Keratinocyte (primary cell): ENCODE measurements at places on chromosomes 6 and 20. TPM values are rescaled to one million over a fixed set of nuclear protein-coding genes. Genes with fewer than 3 reads are reported as not detected.

Gene OLIG3
- polyA plus RNA-seq = not detected in 3 replicates

Gene SPEF1
- 0.06 to 0.09 TPM (median 0.07 TPM) in 3 replicates for polyA plus RNA-seq

Gene XKR7
- polyA plus RNA-seq = not detected in 3 replicates

Gene COX4I2
- not detected in 3 replicates for polyA plus RNA-seq

Gene LGSN
- polyA plus RNA-seq = not detected in 3 replicates

Gene PTP4A1
- 31.8 to 79.1 TPM (median 65.7 TPM) in 3 replicates for polyA plus RNA-seq

Gene ZC2HC1B
- not detected in 3 replicates for polyA plus RNA-seq

GRCh38 chr20:54219751-54220426, 12.0 kb downstream of the PFDN4 start:
- no peak for DNase-seq

- DNase-seq = no peak
Observed at GRCh38 chr6:121867095-121867494, 431.6 kb downstream of the GJA1 start.

- DNase-seq = no peak
Observed at GRCh38 chr6:69790629-69791028, 6.2 kb downstream of the LMBRD1 start.

- DNase-seq = no peak
Observed at GRCh38 chr6:15389084-15389764, 143.4 kb downstream of the JARID2 start.

DNA sequence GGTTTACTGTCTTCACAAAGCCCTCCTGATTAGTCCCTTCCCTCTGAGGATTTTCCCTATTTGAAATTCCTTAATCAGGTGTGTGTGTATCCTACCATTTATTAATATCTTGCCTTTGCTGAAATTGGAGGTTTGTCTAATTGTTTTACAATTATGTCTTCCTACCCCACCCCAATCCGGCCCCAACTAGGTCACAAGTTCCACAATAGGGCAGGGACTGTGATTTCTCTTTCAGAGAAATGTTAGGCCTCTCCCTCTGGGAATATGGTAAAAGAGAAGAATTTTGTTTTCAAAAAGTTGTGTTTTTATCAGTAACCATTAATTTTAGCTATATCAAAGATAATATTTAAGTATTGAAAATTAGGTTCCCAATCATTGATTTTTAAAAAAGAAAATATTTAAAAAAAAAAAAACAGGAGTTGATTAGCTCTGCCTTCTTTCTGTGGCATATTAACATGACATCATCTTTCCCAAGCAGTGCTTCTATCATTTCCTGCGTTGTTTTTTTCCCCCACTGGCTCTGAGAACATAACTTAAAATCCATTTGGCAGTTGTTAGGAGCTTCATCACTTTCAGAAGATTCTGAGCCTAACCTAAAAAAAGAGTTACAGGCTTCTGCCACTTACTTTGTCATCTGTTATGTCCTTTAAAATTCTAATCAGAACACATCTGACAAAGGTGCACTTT, 36.1 kb downstream of the BLOC1S5 start:
- no peak for DNase-seq

DNA sequence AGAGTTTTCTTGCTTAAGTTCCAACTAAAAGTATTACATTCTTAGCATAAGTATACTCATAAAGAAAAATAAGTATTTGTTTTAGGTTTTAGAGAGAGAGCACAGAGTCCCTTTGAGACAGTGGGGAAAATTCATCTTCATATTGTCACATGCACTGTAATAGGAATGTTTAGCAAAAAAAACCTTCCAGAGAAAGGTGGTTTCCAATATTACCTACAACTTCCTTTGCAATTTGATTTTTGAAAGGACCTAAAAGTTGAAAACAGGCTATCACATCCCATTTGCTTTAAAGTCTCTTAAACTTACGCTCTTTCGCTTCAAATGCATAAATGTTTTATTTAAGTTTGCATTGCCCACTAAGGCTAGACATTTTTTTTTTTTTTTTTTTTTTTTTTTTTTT, 86.4 kb downstream of the OPRM1 start:
- no peak for DNase-seq

GRCh38 chr20:53779822-53780221, 186.2 kb upstream of the ZNF217 start:
- DNase-seq = no peak

DNA sequence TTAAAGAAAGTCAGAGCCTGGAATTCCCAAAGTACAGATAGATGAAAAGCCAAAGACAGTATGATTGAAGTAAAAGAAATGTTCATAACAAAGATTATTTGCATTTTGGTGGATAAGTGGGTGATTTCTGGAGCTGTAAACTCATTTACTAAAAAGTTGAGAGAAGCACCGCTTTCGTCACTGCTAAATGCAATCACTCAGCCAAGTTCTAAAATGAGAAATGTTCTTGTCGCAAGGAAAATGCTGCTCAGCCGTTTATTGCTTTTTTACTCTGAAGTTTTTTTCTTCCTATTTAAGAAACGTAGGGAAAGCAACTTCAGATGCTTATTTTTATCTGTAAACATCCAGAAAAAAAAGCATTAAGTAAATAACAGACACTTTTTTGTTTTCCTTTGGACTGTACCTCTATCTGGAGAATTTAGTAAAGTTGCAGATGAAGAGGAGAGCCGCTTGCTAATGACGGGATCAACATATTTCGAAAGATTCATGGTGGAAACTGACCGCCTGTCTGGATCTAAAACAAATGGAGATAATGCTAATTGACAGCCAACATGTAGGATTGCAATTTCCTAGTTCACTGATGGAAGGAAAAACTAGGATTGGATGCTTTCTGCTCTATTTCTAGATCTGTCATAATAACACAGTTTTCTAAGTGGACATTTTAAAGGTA, 93.8 kb upstream of the BCLAF1 start:
- no peak for DNase-seq

DNA sequence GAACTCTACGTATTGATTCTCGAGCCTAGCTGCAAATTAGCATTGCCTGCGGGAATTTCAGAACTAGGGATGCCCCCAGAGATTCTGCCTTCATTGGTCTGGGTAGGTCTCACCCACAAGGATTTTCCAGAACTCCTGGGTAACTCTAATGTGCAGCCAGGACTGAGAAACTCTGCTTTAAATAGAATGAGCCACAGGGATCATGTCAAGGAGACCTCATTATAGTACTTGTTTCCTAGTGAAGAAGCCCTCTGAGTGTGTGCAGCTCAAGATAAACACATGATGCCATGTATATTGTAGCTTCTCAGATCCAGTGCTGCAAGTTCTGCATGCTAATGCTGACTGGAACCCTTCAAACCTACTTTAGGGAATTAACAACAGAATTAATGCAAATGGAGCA, 179.2 kb downstream of the PHACTR1 start:
- no peak for DNase-seq

- DNase-seq = no peak
Observed at GRCh38 chr20:325889-326644, 715 bp downstream of the SOX12 start.

DNA sequence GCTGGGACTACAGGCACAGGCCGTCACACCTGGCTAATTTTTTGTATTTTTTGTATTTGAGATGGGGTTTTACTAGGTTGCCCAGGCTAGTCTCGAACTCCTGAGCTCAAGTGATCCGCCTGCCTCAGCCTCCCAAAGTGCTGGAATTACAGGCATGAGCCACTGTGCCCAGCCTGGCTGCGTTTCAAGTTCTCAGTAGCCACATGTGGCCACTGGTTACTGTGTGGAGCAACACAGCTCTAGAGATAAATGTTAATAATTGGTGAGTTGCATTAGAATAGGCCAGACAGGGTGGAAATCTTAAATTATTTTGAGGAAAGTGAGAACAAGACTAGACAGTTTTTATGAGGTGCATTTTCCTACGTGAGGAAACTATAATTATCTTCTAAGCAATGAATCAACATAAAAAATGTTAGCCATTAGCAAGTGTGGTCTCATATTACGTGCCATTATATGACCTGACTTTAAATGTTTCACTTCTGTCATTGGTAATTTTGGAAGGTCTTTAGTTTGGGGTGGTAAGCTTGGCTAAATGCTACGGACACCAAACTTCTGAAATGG, 129.6 kb downstream of the PLEKHG1 start:
- DNase-seq = no peak

DNA sequence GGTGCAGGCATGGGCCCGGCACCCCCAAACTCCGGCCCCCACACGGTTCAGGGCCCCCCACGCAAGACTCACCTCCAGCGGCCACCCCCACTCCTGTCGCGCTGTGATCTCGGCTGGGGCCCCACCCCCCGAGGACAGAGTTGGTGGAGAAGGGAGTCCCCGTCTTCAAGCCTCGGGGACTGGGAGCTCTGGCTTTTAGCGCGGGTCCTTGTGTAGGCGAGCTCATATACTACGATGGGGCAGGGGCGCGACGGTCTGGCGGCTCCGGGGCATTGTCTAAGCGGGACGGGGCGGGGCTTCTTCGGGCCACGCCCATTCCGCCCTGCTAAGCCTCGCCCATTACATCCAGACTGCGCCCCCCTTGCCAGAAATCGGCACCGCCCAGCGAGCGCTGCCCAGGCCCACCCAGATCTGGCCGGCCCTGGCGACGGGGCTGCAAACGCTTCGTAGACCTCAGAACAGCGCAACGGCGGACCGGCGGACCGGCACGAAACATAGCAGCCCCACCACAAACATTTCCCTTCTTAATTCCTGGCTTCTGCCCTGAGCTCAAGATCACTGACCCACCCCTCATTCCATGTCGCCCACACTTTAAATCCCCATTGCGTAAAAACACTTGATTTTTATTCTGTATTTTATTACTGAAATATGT, 1.0 kb upstream of the DDAH2 start:
- no peak for DNase-seq

- DNase-seq = no peak
Observed at GRCh38 chr20:24647713-24648112, 178.3 kb downstream of the SYNDIG1 start.

GRCh38 chr20:7980332-7981046, 39.1 kb downstream of the TMX4 start:
- no peak for DNase-seq

DNA sequence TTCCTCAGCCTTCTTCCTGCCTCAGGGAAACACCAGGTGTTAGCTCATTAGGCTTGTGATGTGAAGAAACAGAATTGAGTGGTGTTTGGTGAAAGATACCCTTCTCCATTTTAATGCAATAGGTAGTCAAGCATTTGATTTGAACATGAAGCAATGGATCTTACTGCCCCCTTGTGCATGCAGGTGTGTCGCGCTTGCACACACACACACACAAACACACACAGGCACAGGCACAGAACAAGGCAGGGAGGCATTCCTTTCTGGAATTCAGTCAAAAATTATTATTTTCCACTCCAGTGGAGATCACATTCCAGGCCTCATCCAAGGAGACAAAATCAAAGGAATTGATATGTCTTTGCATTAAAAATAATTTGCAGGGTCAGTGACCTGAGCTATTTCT, 667.0 kb upstream of the MARCKS start:
- no peak for DNase-seq

GRCh38 chr6:2859185-2859700, 17.6 kb upstream of the SERPINB1 start:
- no peak for DNase-seq

- DNase-seq = no peak
Observed at GRCh38 chr6:71408787-71409723, 120.4 kb downstream of the OGFRL1 start.

DNA sequence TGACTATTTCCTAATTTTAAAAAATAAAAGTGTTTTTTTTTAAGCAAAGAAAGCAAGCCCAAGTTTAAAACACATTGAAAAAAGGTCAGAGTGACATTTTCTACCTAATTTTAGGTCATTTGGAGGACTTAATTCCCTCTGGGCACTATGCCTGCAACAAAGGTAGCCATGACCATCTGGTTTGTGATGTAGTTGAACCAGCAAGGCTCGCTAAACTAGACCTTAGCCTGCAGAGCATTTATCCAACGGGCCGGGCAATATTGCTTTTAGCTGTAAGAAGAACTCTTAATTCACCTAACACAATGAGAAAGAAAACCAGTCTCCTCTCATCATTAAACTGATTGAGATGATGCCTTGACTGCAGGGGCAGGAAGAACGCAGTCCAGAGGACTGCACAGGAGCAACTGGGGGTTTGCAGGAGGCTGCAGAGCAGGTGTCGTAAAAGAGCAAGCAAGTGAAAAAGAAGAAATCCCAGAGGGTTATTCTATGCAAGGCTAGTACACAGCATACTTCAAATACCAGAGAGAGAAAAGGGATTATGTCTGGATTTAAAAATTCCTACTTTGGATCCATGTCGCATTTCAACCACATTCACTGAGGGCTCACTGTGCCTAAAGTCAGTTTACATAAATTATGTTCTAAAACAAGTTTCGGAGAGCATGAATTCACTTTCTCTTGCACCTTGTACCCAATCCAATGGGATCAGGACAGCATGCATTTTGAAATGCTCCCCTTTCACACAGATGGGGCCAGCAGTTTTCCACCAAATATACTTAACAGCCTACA, 12.8 kb downstream of the TRAF3IP2 start:
- DNase-seq = no peak

DNA sequence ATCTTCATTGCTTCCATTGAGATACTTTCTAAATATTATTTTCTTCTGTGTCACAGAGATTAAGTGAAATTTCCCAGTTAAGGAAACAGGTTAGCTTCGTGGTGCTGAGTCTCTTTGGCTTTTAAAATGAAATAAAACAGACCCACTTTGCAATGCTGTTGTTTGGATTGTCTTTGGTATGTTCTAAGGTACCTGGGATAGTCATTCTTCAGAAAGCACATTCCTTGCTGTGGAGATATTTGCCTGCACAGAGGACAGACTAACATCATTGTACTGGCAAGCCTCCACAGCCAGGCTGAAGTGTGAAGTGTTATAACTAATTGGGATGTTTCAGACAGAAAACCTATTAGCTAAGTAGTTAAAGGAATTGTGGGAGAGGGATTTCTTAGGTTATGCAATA, 148.8 kb upstream of the EPHA7 start:
- DNase-seq = no peak

DNA sequence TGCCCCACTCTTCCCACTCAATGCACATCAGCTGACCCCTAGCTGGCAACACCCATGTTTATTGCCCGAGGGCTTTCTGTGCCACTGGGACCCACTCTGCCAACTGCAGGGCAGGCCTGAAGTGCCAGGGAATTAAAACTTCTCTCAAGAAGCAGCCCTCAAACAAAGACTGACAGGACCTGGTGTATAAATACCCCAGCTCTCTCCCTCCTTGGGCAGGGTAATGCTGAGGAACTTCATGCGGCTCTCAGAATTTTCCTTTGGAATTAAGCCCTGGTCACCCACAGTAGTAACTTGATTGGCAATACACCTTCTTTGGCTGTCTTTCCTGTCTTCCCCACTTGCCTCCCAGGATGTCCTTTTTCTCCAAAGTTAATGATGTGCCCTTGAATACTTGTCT, 5.3 kb upstream of the GDAP1L1 start:
- no peak for DNase-seq

DNA sequence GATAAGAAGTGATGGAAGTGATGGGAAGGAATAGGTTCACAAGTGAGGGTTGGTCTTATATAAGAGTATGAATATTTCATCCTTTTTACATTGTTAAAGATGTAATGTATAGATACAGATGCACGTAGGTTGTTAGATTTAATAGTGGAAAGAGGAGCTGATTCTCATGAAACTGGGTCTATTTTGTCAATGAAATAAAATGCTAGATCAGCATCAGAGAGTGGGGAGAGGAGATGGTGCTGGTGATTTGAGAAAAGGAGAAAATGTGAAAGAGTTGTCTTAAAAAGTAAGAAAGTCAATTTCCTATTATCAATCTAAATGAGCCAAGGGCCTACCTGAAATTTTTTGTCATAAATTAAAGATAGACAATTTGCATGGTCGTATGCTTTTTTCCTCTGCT, 82.8 kb upstream of the FYN start:
- no peak for DNase-seq
